ENCODE measurements at places on chromosomes 13 and 19.

DNA sequence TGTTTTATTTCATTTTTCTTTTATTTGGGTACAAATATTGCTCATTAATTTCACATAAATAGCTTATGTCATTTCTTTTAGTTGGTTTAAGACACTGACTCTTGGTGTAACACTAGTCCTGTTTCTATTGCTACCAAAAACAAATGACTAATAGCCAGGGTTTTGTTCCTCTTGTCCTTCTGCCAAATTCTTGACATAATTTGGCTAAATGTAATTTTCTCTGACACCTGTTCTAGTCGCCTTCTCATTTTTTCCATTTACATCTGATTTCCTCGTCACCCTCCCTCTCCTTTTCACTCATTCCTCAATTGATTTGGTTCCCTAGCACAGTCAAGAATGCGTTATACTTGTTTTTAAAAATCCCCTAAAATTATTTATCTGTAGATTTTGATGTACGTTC, 1718.7 kb downstream of the EFNB2 start:
- peak; percentile 8 for DNase-seq

GRCh38 chr19:57380923-57381322, 8.7 kb upstream of the ZNF548 start:
- DNase-seq, result no peak

- no peak for DNase-seq
Observed at GRCh38 chr13:29125191-29125933, 305.2 kb downstream of the MTUS2 start.

- DNase-seq, result no peak
Observed at GRCh38 chr13:24066405-24067295, 93.9 kb upstream of the SPATA13 start.

DNA sequence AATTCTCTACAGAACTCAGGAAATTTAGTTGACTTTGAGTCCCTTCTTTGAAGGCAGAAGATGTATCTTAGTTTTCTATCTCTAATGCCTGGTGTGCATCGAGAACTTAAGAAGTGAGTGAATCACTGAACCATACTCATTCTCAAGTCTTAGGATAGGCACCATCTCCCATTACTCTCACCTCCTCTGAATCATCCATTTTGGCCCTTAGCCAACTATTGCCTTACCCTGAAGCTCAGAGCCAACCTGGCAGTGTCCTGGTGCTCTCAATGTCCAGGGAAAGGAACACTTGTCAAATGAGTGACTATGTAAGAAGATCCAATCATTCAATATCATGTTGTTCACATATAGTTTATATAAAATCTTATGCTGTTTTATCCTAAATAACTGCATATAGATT, 146.6 kb downstream of the RGCC start:
- peak; percentile 78 for DNase-seq

- no peak for DNase-seq
Observed at GRCh38 chr19:42411581-42412178, 15.5 kb downstream of the LIPE start.

- no peak for DNase-seq
Observed at GRCh38 chr19:9940778-9941177, 4.5 kb upstream of the OLFM2 start.

GRCh38 chr19:49637821-49638738, 1.9 kb downstream of the RRAS start:
- no peak for DNase-seq

DNA sequence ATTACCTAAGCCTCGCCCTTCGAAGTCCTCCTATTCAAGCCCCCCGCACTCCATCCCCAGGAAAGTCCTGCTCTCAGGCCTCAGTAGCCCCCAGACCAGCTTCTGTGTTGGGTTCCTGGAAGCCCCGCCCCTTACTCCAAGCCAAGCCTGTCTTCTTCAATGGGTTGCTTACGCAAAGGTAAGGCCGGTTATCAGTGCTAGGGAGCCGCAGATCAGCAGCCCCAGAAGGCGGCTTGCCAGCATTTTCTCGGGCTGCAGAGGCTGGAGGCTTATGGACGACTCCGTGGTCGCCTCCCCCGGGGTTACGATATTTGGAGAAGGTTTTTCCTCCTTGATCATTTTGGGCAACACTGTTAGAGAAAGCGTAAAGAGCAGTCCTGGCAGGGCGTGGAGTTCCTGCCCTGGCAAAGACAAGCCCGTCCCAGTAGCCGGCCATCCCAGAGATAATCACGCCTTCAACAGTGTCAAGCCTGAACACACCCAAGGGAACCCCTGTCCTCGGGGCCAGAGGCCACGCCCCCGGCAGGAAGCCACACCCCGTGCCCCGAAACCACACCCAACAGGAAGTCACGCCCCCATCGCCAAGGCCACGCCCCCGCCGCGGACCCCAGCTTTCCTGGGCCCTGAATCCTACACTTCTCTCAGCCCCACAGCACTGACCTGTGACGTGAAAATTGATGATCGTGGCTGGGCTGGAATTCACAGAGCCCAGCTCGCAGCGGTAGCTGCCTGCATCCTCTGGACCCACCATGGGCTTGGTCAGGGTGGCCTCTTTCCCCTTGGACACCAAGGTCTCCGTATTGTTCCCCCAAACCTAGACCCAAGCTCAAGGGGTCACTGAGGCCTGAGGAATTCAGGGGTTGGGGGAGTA, 954 bp upstream of the RASIP1 start:
- DNase-seq, result no peak

GRCh38 chr19:58033741-58034476, at the start of gene ZSCAN1:
ZSCAN1 (plus strand) TSS chr19:58034025; CDS start chr19:58037837, 3,812 bp downstream.
- DNase-seq, result no peak

- no peak for DNase-seq
Observed at GRCh38 chr13:98232456-98232855, 55.4 kb upstream of the RNF113B start.

DNA sequence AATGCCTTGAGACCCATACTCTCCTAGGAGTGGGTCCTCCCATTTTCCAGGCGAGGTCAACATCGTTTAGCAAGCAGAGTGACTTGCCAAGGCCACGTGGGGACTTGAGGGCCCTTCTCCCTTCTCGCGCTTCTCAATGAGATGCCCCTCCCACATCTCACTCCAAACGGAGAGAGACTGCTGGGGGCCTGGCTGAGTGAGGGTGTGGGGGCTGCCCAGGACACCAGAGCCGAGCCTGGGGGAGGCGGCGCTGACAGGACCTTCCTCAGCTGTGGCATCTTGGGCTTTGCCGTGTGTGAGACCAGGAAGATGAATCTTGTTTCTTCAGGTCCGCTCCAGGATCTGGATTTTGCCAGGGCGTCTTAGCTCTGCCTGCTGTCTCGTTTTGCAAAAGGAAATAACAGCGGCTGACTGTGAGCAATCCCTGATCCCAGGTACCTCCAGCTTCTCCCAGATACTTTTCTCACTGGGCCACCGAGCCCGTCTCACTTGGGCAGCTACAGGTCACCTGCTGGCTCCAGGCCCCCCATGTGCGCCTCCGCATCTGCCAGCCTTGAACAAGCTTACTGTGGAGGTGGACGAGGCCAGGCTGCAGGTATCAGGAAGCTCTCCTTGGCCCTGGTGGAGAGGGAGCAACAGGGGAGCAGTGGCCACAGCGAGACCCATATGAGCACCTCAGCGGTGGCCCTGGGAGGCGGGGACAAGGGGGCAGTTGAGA, 6.0 kb downstream of the COX6B2 start:
- no peak for DNase-seq

- DNase-seq, result no peak
Observed at GRCh38 chr19:3985643-3986259, 488 bp upstream of the EEF2 start.

DNA sequence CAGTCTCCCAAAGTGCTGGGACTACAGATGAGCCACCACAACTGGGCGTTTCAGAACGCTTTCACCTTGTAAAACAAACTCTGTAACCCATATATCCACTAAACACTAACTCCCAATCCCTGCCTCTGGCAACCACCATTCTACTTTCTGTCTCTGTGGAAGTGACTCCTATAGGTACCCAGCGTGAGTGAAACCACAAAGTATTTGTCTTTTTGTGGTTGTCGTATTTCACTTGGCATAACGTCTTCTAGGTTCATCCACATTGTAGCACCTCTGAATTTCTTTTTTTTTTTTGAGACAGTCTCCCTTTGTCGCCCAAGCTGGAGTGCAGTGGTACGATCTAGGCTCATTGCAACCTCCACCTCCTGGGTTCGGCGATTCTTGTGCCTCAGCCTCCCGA, 44.8 kb downstream of the BRD4 start:
- DNase-seq, result no peak

- DNase-seq, result peak; percentile 84
Observed at GRCh38 chr13:41905600-41906254, 55.2 kb downstream of the VWA8 start.

DNA sequence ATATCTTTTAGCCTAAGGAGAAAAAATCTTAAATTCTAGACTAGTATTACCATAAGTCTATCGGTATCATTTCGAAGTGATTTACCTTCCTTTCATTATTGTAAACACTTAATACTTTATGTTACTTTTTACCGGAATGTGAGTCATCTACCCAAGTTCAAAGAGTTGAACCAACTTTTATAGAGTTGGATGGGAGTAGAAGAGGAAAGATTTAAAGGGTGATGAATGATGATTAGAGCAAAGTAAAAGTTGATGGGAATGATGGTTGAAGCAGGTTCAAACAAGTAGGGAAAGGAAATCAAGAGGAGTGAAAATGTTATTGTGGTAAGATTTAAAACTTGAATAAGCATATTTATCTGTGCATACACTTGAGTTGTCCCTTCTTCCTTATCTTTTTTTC, 11.3 kb upstream of the LPAR6 start:
- no peak for DNase-seq

- DNase-seq, result no peak
Observed at GRCh38 chr19:45290381-45290931, 32.2 kb downstream of the CKM start.

GRCh38 chr13:53015971-53016370, 12.6 kb upstream of the OLFM4 start:
- DNase-seq, result no peak

DNA sequence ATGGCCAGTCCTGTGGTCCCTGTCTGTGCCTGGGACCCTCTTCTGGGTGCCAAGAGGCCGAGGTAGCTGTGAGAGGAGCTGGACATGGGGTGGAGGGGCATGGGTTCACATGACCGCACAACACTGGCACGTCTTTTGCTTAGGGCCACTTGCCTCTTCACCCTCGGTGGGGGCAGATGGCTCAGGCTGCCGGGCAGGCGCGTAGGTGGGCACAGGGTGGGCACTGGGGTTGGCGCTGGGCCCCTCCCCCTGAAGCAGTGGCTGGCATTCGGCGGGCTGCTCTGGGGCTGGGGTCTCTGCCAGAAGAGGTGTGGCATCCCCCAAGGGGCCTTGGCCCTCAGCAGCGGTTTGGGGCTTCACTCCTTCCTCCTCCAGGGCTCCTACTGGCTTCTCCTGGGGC, 8.4 kb downstream of the PALM3 start:
- DNase-seq, result no peak

DNA sequence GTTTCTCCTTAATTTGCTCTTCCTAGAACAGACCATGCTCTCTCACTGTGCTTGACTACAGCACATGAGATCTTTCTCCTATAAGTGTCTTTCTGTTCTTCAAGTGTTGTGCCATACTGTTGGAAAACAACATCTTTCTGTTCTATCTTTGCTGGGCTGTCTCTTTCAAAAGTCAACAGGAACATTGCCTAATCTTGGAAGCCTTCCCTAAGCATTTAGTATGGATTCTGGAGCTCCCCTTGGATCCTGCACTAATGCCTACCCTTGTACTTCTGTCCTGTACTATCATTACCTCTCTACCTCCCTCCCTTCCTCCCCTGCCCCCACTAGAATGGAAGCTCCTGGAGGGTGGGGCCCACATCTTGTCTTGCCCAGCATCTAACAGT, 26.8 kb downstream of the STARD13 start:
- no peak for DNase-seq

GRCh38 chr13:111572956-111573761, 252.7 kb downstream of the TEX29 start:
- DNase-seq, result no peak

DNA sequence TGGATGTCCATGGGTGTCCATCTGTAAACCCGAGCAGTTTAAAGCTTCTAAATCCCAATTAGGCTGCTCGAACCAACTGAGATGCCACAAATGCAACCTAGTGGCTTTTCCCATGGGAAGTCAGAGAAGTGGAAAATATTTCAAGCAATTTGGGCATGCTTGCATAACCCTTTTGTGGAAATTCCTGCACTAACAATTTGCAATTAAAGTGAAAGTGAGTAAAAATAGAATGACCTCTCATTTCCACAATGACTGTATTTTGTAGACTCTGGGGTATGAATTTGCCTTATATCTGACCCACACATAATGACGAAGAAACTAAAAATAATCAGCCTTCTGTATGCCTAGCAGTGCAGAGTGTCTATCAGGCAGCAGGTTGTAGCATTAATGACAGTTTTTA, 91.8 kb upstream of the TSC22D1 start:
- DNase-seq, result no peak

DNA sequence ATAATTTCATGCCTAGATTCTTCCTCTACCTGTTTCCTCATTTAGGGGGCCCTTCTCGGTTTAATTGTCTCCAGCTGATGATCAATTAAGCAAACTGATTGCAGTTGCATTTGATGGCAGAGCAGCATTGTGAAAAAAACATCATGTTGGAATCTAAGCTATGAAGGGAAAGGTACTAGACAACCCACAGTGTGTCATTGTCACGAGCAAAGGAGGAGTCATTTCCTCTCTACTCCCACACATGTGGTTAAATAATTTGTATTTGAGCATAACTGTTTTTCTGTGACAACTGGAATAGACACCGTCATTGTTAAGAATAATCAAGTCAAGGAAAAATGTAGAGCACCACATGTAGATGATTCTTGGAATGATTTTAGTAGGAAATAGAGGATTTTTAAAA, 240.3 kb downstream of the DCT start:
- DNase-seq, result peak; percentile 90

DNA sequence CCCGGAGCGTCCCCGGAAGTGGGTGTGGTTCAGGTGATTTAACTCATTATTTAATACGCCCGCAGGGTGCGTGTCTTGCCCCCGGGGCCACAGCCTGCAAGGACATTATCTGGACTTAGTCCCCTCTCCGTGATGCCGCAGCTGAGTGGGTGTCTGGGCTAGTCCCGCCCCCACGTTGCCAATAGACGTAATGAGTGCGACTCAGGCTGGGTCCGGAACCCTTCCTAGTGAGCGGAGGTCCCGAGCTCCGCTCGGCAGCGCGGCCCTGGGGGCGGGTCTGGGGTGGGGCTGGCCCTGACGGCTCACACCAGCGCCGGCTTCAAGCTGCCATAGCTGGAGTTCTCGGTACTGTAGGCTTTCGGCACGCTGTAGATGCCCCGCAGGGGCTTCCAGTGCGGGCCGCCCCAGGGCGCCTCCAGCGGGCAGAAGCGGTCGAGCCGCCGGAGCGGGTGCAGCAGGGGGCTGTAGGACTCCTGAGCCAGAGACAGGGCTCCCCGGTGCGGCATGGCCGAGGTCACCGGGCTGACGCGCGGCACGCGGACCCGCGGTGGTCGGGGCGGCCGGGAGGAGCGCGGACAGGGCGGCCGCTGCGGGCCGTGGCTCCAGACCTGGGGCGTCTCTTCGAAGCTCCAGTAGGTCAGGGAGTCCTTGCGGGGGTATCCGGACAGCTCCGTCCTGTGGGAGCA, 918 bp upstream of the LHB start:
- DNase-seq, result peak; percentile 87

Measured in RKO (cell line).